ENCODE measurements at places on chromosomes 6 and 20.

- no peak for DNase-seq
These were observed 697.2 kb upstream of the CITED2 start for GRCh38 chr6:140071601-140072062.

DNA sequence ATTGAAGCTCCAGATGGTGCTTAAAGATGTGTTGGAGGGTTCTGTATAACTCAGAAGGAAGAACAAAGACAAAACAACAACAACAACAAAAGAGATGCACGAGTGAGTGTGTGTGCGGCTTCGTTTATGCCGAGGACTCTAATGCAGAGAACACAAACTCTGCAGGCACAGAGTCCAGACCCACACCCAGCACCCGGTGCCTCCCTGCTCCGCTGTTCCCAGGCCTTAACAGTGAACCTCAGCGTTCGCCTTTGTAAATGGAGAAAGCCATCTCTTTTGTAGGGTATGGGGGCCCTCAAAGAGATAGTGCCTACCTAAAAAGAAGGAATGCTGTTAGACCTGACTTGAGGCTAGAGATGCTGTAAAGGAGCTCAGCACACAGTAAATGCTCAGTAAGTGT lies 243.3 kb downstream of the ERMARD start:
- DNase-seq: no peak

- DNase-seq: no peak
These were observed 779.9 kb upstream of the MAP3K7 start for GRCh38 chr6:91366781-91367180.

- no peak for DNase-seq
These were observed 131.3 kb downstream of the MTFR2 start for GRCh38 chr6:136118787-136119186.

DNA sequence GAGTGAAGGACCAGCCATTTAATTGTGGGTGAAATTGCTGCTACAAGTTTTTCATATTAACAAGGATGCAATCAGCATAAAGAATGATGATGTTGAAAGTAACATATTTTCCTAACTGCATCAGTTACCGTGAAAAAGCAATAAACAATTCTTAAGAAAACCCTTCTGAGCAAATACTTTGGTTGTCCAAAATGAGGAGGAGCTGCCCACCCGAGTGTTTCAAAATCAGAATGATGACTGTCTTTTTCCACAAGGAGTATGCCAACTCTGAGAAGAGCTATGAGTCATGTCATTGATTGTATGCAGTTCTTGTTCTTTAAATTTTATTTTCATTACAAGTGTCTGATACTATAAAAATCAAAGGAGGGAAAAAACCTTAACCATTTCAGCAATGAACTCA lies 470.5 kb downstream of the COL12A1 start:
- no peak for DNase-seq

DNA sequence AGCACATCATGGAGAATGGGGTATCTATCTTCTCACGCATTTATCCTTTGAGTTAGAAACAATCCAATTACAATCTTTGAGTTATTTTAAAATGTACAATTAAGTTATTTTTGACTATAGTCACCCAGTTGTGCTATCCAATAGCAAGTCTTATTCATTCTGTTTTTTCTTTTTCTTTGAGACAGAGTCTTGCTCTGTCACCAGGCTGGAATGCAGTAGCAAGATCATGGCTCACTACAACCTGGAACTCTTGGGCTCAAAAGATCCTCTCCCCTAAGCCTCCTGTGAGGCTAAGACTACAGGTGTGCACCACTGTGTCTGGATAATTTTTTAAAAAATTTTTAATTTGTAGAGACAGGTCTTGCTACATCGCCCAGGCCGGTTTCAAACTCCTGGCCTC lies 201.5 kb upstream of the ZNF217 start:
- DNase-seq: no peak

DNA sequence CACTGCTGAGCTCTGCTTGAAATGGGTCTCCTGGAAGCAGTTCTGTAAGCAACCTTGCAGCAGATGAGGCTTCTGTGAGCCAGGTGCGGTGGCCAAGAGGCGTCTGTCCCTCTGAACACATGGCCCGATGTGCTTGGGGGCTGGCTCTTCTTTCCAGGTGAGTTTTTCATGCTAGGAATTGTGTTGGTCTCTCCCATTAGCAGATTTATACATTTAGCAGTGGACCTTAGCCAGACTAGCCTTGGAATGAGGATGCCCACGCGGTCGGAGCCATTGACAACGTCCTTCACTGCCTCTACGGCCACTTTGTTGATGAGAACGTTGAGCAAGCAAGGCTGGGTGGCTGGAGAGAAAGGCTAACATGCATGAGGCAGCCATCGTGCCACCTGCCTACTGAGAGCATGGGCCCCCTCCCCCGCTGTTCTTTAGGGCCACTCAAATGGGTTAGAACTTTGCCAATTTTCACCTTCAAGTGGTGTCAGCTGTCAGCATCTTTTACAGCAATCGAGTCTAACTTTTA lies 33.5 kb downstream of the ERMARD start:
- no peak for DNase-seq

DNA sequence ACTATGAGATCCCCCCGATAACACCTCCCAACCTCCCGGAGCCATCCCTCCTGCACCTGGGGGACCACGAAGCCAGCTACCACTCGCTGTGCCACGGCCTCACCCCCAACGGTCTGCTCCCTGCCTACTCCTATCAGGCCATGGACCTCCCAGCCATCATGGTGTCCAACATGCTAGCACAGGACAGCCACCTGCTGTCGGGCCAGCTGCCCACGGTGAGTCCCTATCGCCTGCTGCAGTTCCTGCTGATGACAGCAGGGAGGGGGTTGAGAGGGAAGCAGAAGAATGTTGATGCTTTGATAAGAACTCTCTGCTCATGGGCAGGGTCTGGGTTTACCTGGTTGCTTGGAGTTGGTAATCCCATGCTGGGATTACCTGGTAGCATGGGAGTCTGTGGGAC lies 91.9 kb downstream of the TOX2 start:
- no peak for DNase-seq
